ENCODE measurements at places on chromosomes 7 and 10. TPM values are rescaled to one million over a fixed set of nuclear protein-coding genes. Genes with fewer than 3 reads are reported as not detected.
A peak's percentile ranks its signal among the peaks of the same experiment; 100 is the strongest.

- no peak for DNase-seq
These were observed 7.0 kb upstream of the SPACDR start for GRCh38 chr7:100471021-100471420.

The OGDH gene
- 46.2 TPM for total RNA-seq

GRCh38 chr10:75355706-75356105, 45.9 kb downstream of the ZNF503 start:
- no peak for DNase-seq

DNA sequence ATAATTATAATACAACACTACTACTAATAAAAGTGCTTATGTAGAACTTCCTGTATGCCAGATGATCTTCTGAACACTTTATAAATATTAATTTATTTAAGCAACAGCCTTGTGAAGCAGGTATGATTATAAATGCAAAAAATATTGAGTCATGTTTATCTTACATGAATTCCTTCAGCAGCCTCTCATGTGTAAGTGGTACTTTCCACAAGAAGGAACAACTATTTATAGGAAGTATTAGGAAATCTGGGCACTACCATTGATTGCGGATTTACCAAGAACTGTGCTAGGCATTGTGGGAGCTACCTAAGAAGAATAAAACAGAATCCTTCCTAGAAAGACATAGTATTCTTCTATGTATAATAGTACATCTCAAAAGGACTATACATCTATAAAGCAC, 10.7 kb upstream of the STEAP4 start:
- no peak for DNase-seq

GRCh38 chr7:42128703-42129102, 108.3 kb downstream of the GLI3 start:
- no peak for DNase-seq

GRCh38 chr7:45580053-45580872, 6.1 kb downstream of the ADCY1 start:
- DNase-seq: peak; percentile 43

The SSBP1 gene
- total RNA-seq: 93.4 TPM

DNA sequence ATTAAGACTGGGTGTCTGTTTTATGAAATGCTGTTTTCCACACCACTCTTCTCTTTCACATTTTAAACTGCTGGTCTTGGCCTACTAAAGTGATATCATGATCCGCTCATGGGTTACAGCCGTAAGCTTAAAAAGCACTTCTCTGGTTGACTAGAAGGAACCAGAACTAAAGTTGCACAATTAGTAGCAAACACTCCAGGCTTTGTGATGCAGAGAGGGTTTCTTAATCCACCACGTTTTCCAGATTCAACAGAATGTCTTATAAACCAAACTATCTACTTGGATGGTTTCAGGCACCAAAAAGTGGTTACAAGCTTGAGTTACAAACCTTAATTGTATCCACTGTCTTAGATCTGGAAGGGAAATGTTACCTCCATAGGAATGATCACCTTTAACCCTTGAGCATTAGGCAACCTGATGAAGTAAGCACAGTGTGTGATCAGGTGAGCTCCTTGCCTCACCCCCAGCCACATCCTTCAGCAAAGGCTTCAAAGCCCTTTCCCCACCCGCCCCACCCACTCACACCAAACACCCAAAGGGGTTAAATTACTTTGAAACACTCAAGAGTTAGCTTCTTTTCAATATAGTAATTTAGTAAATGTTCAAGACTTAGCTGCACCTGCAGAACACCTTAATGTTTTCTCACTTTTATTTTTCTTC, 3.5 kb downstream of the ELMO1 start:
- DNase-seq: no peak

- DNase-seq: no peak
These were observed 36.5 kb downstream of the SEC61G start for GRCh38 chr7:54722502-54722901.

The DKK1 gene
- 3.3 TPM for total RNA-seq

GRCh38 chr7:24769014-24769830, 12.0 kb upstream of the GSDME start:
- DNase-seq: no peak

- DNase-seq: no peak
These were observed 53.6 kb upstream of the DYNC1I1 start for GRCh38 chr7:95718577-95719410.

The COL13A1 gene
- 0.66 TPM for total RNA-seq

DNA sequence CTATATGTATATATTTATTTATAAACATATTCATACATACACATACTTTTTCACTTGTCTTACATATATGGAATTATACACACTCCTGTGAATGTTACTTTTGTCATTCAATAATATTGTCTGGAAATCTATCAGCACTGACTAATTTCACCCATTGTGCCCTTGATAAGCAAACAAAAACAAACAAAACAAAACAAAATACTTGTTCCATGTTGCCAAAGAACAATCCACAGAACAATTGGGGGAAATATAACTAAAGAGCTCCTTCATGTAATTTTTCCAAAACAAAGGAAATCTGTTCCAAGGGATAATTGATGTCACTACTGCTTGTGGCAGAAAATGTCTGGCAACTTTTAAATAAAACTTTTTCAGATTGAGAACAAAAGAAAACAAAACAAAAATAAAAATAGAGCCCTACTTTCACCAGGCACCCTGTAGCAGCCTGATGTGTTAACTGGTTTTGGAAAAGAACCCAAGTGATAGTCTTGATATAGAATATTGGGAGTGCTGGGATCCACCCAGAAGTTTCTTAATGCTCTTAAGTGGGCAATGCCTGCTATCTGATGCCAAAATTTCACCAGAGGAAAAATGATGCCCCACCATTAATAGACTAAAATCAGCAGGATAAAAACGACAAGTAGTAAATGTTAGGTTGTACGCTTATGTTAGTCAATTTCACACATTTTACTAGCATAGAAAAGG, 34.0 kb upstream of the CCDC7 start:
- DNase-seq: no peak

- no peak for DNase-seq
These were observed 3.0 kb downstream of the NOD1 start for GRCh38 chr7:30475580-30475979.

- no peak for DNase-seq
These were observed 50.8 kb downstream of the ABI1 start for GRCh38 chr10:26809973-26810372.

DNA sequence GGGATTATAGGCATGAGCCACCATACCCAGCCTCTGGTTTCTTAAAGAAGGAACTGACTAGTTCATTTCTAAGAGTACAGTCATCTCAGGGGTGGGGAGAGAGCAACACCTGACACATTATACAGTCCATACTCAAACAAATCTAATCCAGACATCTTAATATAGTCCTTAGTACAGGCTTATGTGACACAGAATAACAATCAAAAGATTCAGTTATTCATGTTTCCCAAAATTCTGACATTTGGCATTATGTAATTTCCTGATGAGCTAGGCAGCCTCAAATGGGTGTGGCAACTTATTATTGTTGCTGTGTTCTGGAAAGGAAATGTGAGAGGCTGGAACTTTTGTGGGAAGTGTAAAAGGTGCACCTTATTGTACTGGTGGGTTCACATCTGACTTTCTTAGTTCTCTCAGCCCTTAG, 116.3 kb downstream of the WDFY4 start:
- DNase-seq: no peak
